ENCODE measurements at places on chromosomes 16 and 17.

GRCh38 chr17:20046629-20047028, 37.5 kb downstream of the SPECC1 start:
- DNase-seq: no peak
- H3K27me3 ChIP-seq: peaks cover 19% of the 10 kb centered on the region
- no peak overlapping the region for H3K4me3 ChIP-seq
- H3K4me1 ChIP-seq: peaks cover 4% of the 10 kb centered on the region
- H3K36me3 ChIP-seq: peaks cover 5% of the 10 kb centered on the region

- no peaks in the 10 kb centered on the region for H3K27me3 ChIP-seq
- H3K4me1 ChIP-seq: peaks cover 8% of the 10 kb centered on the region
- DNase-seq: no peak
- peak overlapping the region; percentile 74 for H3K27ac ChIP-seq
Measured at GRCh38 chr17:45440161-45440778, 7.6 kb upstream of the ARHGAP27 start.

DNA sequence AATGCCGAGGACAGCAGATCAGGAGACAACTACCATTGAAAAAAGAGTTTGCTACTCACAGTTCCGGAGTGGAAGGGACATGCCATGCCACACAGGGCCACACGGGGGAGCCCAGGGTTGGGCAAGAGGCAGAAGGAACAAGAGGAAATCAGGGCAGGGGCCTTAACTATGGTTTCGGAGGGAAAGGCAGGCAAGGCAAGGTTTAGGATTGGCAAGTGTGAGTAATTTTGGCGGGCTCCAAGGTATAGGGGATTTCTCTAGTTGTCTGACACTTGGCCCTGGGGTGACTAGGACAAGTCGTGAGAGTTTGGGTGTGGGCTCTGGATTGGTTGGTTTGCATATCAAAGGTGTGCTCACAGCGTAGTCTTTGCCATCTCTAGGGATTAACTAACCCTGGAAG, 27.0 kb upstream of the NTN1 start:
- no peak overlapping the region for H3K4me3 ChIP-seq
- H3K4me1 ChIP-seq: peaks cover 6% of the 10 kb centered on the region
- no peak overlapping the region for H3K27ac ChIP-seq
- DNase-seq: peak; percentile 22
- H3K27me3 ChIP-seq: peaks cover 4% of the 10 kb centered on the region

- H3K4me1 ChIP-seq: no peaks in the 10 kb centered on the region
- H3K36me3 ChIP-seq: no peaks in the 10 kb centered on the region
- no peak overlapping the region for H3K27ac ChIP-seq
- DNase-seq: no peak
Measured at GRCh38 chr16:9199311-9199710, 107.9 kb downstream of the HAPSTR1 start.

- DNase-seq: no peak
- H3K4me3 ChIP-seq: no peak overlapping the region
- H3K36me3 ChIP-seq: no peaks in the 10 kb centered on the region
- no peak overlapping the region for H3K27ac ChIP-seq
Measured at GRCh38 chr16:75272097-75272551, 20.7 kb upstream of the BCAR1 start.

GRCh38 chr17:77148077-77148939, 7.5 kb downstream of the SEC14L1 start:
- no peaks in the 10 kb centered on the region for H3K27me3 ChIP-seq
- no peak overlapping the region for H3K4me3 ChIP-seq
- no peak for DNase-seq
- H3K36me3 ChIP-seq: peaks cover 21% of the 10 kb centered on the region

- DNase-seq: no peak
- peaks cover 32% of the 10 kb centered on the region for H3K4me1 ChIP-seq
- peak overlapping the region; percentile 88 for H3K27ac ChIP-seq
- no peaks in the 10 kb centered on the region for H3K36me3 ChIP-seq
Measured at GRCh38 chr16:29012913-29013553, 28.2 kb downstream of the LAT start.

GRCh38 chr16:85416228-85417109, 196.7 kb upstream of the GSE1 start:
- H3K27ac ChIP-seq: peak overlapping the region; percentile 54
- peak; percentile 62 for DNase-seq
- H3K4me1 ChIP-seq: peaks cover 2% of the 10 kb centered on the region

DNA sequence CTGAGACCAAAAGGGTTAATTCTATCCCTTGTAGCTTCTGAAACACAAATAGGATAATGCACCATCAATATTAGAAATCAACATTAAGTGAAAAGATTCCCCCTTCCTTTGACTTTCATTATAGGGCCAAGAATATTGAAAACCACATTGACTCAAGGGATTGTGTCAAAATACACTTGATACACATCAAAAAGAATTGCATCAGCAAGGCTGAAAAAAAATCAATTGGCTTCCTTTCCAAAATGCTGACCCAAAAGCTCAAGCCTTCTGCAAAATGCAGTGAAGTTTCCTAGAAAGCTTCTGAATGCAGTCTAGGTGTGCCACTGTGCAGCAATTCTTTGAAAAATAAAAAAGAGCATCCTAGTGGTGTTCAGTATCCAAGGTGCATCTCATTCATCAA, 674.4 kb downstream of the TOX3 start:
- H3K27ac ChIP-seq: no peak overlapping the region
- no peaks in the 10 kb centered on the region for H3K4me1 ChIP-seq
- no peaks in the 10 kb centered on the region for H3K27me3 ChIP-seq
- no peaks in the 10 kb centered on the region for H3K36me3 ChIP-seq
- DNase-seq: no peak

- H3K27me3 ChIP-seq: no peaks in the 10 kb centered on the region
- no peaks in the 10 kb centered on the region for H3K4me1 ChIP-seq
- peaks cover 2% of the 10 kb centered on the region for H3K36me3 ChIP-seq
- DNase-seq: no peak
Measured at GRCh38 chr16:58276346-58276951, 18.4 kb downstream of the PRSS54 start.

DNA sequence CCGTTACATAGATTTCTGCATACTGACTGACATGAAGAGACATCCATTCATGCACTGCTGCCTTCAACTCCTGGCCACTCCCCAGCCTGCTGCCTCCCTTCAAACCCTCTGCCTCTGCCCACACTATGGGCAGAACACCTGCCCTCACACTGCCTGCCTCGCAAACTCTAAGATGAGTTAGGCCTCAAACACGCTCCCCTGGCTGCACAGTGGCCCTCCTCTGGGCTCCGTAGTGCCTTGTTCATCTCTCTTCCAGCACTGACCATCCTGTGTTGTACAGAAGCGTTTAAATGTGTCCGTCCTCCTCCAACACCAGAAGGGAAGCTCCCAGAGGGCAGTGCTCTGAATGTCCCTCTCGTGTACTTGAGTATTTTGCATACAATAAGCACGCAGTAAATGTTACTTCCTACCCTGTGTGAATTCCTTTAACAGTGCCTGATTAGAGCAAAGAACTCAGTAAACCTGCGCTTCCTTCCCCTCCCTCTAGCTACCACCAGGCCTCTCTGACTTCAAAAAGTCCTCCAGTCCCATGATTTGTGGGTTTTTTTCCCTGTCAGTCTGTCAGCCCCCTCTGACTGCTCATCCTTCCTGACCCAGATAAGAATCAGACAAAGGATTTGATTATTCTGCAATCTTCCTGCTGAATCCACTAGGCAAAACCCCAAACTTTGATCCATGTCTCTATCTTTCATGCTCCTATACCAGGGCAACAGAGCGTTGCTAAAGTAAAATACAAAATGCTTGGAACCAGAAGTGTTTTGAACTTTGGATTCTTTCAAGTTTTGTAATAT, 3.9 kb downstream of the DHX33 start:
- H3K4me1 ChIP-seq: peaks cover 36% of the 10 kb centered on the region
- no peak overlapping the region for H3K27ac ChIP-seq
- peaks cover 6% of the 10 kb centered on the region for H3K36me3 ChIP-seq
- DNase-seq: no peak

DNA sequence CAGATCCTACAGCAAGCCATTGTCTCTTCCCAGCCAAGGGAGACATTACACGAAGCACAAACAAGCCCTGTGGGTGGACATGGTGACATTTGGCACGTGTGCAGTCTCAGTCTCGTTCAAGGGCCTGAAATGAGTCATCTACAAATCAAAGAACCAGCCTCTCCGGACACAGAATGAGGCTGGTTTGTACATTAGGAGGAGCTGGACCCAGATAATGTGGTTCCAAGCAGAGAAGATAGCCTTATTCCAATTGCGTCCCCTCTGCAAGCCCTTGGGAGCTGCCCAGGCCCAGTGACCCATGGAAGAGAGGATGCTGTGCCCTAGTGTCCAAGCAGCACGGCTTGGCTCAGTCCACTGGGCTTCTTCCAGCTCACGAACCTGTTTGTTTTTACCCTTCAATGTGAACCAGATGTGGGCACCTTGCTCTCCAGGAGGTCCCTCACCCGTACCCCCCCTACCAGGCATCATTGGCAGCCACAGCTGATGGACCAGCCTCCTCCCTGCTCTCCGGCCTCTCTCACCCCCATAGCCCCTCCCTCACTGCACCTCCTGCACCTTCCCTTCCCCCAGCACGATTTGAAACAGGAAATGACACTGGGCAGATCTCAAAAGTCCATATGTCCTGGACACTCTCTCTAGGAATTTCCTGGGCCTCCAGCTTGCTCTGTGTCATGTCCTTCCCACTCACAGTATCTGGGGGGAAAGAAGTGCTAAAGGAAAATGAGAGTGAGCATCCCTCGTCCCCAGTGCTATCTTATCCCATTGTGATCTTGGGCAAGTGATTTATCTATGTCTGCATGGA, 26.2 kb downstream of the KPNA2 start:
- no peak for DNase-seq
- H3K4me3 ChIP-seq: no peak overlapping the region
- H3K27ac ChIP-seq: no peak overlapping the region
- H3K4me1 ChIP-seq: peaks cover 9% of the 10 kb centered on the region

DNA sequence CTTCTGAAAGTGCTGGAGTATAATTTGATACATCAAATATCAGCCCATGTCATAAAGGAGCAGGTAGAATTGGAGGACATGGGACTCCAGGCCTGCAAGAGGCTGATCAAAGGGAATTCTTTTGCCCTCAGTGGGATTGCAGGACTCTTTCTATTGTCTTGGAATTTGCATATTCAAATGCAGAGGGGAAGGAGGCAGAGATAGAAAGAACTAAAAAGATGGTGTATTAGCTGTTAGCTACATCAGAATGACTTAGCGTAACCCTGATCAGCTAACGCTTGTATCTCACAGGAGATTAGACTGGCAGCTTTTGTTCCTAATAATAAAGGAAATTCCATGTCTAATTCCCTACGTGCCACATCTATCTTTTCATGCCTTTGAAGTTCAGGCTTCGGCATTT, 1014.7 kb upstream of the RBFOX1 start:
- no peaks in the 10 kb centered on the region for H3K27me3 ChIP-seq
- H3K27ac ChIP-seq: no peak overlapping the region
- H3K4me3 ChIP-seq: no peak overlapping the region
- no peak for DNase-seq
- H3K36me3 ChIP-seq: no peaks in the 10 kb centered on the region

DNA sequence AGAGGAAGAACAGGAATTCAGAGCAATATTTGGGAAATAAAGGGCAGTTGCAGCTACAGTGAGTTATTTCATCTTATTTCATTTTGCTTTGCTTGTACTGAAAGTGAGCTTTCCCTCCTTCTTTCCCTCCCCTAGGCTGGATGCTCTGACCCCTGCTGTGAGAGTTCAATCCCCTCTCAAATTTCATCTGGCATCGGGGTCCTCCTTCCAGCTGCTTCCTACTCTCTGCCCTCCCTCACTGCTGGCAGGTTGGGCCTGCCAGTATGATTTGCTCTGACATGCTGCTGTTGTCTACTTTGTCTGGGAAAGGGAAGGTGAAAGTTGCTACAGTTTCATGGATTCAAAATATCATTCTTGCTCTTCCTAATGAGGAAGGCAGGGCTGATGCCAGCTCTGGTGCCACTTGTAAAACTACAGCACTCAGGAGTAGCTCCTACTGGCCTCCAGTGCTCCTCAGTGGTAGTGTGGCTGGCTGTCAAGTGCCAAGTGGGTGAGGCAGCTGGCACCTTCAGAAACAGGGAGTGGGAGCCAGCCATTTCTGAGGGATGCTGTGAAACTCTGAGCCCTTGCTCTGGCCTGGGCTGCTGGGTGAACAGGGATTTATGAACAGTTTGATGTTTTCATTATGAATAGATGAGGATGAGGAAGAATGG, 408.6 kb downstream of the HAPSTR1 start:
- no peak overlapping the region for H3K4me3 ChIP-seq
- DNase-seq: no peak
- H3K4me1 ChIP-seq: no peaks in the 10 kb centered on the region
- H3K36me3 ChIP-seq: no peaks in the 10 kb centered on the region
- no peaks in the 10 kb centered on the region for H3K27me3 ChIP-seq
- no peak overlapping the region for H3K27ac ChIP-seq

- H3K4me1 ChIP-seq: peaks cover 28% of the 10 kb centered on the region
- DNase-seq: no peak
- H3K27ac ChIP-seq: peak overlapping the region; percentile 87
- peaks cover 10% of the 10 kb centered on the region for H3K27me3 ChIP-seq
Measured at GRCh38 chr17:41499714-41500113, 5.7 kb downstream of the KRT13 start.

- DNase-seq: no peak
- no peak overlapping the region for H3K4me3 ChIP-seq
- no peaks in the 10 kb centered on the region for H3K36me3 ChIP-seq
- peaks cover 16% of the 10 kb centered on the region for H3K4me1 ChIP-seq
Measured at GRCh38 chr16:11986521-11987057, 10.1 kb downstream of the SNX29 start.

DNA sequence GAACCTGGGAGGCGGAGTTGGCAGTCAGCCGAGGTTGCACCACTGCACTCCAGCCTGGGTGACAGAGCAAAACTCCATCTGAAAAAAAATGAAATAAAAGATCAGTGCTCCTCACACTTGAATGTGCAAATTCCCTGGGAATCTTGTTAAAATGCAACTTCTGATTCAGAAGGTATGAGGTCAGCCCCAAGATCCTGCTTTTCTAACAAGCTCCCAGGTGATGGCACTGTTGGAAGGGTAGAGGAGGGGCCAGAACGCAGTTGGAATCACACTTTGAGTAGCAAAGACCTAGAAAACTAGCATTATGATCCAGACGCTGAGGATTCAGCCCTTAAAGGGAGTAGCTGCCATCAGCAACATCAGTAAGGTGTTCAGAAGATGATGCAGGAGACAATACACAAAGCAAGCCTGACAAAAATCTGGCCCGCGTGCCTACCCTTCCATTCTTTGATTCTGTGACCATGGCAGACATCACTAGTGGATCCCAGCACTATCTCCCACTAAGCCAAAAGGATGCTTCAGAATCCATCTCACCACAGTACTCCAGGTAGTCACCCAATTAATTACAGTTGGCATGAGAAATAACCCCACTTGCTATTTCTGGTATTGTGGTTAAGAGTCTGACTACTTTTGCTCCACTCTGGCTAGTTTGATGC, 33.1 kb upstream of the MEIOC start:
- no peak for DNase-seq
- peaks cover 4% of the 10 kb centered on the region for H3K36me3 ChIP-seq
- H3K27me3 ChIP-seq: peaks cover 42% of the 10 kb centered on the region

DNA sequence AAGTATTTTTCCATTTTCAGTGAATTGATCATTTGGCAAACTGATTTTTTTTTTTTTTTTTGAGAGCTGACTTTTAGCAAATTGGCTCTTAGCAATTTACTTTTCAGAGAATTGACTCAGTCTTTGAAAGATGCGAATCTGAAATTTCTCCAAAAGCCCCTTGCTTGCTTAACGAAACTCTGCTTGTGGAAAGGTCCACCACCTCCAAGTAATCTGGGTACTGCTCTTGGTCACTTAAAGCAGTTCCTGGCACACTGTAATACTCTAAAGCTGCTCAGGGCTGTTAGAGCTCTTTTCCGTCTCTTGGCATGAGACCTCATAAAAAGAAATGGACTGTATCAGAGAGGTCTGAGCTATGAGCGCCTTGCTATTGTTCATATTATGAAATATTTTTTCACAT, 2.9 kb downstream of the GSDMB start:
- no peaks in the 10 kb centered on the region for H3K27me3 ChIP-seq
- no peak overlapping the region for H3K27ac ChIP-seq
- DNase-seq: no peak

Data from T-helper 17 cell (primary cell).